ENCODE measurements at places on chromosomes 4 and X.
A peak's percentile ranks its signal among the peaks of the same experiment; 100 is the strongest.

GRCh38 chrX:27591938-27592337, 1.8 kb downstream of the DCAF8L2 start:
- DNase-seq, result no peak

GRCh38 chr4:74395633-74396032, 30.7 kb downstream of the EREG start:
- DNase-seq, result peak; percentile 51

- DNase-seq, result peak; percentile 65
Measured at GRCh38 chr4:153153339-153153871, 50.8 kb upstream of the TRIM2 start.

DNA sequence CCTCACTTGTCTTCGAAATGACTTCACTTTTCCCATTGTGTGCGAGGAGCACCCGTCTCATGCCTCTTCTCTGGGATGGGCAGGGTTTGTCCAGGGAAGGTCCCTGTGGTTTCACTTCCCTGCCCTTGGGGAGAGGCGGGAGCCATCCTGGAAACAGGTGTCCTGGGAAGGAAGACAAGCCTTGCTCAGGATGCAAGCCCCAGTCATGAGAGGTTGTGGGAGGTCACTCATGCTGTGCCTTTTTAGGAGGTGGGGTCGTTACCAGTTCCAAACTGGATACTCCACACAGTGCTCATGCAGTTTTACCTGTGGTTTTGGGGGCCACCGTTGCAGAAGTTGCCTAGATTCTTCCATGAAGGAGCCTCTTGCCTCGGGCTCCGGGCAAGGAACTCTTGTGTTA, 3.8 kb downstream of the RGS12 start:
- no peak for DNase-seq

- DNase-seq, result no peak
Measured at GRCh38 chr4:41406113-41406516, 131.8 kb upstream of the LIMCH1 start.

DNA sequence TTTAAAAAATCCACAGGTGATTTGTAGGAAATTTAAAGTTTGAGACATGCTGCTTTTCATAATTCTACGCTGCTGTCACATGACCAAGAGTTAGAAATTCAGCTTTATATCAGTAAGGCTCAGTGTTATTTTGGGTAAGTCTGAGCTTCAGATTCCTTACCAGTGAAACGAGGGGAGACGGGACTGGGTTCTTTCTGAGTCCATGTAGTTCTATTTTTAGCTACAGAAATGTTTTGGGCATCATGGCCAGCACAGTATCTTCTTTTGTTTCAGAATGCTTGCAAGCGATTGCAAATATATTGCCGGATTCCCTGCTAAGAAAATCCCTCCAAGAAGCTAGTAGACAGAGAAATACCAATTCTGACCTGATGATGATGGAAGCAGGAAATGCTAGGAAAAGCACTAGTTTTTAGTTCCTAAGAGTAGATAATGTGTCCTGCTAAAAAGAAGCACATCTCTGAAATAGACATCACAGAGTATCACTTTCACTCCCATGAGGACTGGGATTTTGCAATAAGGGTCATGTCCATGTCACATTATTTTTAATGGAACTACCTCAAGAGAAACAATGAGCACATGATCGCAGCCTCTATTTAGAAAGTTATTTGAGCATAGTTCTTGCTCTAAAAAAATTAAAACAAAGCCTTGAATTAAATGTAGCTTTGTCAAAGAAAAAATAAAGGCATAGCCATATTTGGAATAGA, 10.9 kb downstream of the ATP1B4 start:
- no peak for DNase-seq

GRCh38 chr4:69754926-69755580, 5.4 kb downstream of the SULT1B1 start:
- peak; percentile 39 for DNase-seq

GRCh38 chrX:14676431-14676830, 147.1 kb downstream of the GLRA2 start:
- no peak for DNase-seq

- no peak for DNase-seq
Measured at GRCh38 chr4:175071123-175071522, 153.0 kb downstream of the ADAM29 start.

DNA sequence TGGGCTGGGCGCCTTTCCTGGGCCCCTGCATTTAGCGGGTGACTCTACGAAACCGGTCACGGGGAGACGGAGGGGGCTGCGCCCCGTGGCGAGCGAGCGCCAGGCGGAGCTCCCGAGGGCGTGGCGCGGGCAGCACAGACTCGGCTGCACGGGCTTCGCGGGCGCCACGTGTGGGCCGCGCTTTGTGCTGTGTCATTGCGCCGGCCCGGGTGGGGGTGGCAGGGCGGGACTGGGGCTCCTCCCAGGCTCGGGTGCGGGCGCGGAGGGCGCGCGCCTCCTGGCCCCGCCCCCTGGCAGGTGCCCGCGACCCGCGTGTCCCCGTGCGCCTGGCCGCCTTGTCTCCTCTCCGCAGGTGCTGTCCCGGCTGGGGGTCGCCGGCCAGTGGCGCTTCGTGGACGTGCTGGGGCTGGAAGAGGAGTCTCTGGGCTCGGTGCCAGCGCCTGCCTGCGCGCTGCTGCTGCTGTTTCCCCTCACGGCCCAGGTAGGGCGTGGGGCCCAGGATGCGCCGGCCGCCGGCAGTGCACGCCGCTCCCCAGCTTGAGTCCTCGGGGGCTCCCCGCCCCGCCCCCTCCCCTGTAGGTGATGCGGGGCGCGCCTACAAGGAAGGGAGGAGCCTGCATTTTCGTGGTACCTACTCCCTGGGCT, 651 bp downstream of the UCHL1 start:
- DNase-seq, result peak; percentile 35

DNA sequence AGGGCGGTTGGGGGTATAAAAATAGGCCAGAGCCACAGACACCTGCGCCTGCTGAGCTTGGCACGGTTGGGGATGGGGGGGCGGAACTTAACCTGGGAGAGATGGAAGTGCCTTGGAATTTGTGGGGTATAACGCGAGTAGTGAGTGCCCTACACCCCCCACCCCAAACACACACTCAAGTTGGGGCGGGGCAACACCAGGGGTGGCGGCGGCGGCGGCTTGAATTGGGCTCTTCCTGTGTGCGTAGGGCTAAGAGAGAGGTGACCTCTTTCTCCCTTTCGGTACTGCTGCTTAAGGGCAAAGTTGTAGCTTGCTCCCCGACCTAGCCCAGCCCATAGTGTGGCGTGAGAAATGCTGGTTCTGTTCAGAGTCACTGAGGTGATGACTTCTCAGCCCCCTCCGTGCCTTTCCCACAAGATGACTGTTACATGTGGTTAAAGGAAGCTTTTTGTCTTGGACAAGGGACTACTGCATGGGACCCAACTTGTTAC, 839 bp downstream of the STK26 start:
- peak; percentile 1 for DNase-seq

DNA sequence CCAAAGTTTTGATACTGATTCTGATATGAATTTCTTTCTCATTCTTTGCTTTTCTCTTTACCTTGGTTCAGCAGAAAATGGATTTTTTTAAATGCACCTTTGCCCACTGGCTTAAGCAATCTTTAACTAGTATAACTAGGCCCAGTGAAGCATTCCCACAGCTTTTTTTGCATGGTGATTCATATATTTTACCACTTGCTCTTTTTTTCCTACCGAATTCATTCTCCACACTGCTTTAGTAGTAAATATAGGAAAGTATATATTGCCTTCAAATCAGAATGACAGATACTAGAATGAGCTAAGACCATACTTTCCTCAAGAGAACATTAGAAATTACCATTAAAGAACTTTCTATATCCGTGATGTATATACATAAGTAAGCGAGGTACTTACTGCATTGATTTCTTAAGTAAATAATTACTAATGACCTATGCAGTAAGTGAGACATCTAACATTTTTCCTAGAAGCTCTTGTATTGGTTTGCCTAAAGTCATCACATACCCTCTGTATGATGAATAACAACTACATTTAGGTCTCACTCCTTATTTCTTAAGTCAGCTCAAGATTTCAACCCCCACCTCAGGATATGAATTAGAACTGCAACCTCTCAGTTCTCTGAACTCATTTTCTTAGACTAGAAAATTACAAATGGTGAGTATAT, 44.2 kb downstream of the SLC4A4 start:
- DNase-seq, result no peak

DNA sequence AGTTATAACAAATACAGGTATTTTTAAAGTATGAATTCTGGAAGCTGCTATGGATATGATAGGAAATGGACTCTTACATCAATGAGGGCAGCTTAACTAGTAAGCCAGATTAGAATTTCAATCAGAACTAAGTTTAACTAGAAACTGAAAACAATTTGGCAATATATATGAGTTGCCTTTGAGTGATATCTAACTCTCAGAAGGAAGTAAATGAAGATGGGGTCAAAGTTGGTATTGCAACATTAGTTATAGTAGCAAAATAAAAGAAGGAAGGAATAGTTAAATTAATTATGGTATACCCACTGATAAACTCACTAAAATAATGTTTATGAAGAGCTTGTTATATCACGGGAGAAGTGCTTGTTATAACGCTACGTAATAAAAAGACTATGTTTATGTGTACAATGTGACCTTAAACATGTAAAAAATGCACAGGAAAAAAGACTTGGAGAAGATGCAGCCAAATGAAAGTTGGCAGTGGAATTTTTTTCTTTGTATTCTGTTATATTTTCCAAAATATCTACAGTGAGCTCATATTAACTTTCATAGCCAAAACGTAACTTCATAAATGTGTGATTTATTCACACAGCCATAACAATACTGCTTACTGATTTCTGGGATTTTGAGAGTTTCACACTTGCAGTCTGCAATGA, 34.5 kb downstream of the PHKA2 start:
- DNase-seq, result no peak

DNA sequence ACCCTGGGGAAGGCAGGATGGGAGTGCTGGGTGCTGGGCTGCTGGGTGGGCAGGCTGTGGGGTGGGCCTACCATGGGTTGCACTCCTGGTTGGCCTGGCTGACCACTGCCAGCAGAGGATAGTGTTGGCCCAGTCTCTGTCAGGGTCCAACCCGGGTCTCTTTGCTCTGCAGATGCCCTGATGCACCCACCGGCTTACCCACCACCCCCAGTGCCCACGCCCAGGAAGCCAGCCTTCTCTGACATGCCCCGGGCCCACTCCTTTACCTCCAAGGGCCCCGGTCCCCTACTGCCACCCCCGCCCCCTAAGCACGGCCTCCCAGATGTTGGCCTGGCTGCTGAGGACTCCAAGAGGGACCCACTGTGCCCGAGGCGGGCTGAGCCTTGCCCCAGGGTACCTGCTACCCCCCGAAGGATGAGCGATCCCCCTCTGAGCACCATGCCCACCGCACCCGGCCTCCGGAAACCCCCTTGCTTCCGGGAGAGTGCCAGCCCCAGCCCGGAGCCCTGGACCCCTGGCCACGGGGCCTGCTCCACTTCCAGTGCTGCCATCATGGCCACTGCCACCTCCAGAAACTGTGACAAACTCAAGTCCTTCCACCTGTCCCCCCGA, 14.2 kb upstream of the ADD1 start:
- no peak for DNase-seq

- no peak for DNase-seq
Measured at GRCh38 chrX:148915474-148915873, 415.1 kb downstream of the AFF2 start.

DNA sequence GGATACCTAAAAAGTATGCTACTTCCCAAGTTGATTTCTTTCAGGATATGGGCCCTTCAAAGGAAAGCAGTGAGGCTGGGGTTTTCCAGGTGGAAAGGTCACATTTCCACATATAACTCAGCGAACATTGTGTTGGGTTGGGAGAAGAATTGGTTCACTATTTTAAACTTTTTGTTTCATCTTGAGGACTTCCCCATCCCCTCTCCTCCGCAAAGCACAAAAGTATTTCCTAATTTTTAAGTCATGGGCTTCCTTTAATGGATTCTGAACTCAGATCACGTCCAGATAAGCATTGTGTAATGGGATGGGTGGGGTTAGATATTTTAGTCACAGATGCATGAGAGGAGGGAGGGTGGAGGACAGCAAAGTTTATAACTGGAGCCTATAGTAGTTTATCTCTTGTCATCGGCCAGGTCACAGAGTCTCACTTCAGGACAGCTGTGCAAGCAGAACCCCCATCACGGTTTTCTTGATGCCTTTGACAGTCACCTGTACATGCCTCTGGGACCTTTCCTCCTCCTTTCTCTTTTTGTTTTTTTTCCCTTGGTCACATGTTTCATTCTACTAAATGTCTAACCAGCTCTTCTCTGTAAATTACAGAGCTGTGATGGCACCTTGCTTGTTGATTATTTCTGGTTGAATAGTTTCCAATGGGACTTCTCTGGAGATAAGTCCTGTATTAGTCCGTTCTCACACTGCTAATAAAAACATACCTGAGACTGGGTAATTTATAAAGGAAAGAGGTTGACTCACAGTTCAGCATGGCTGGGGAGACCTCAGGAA, 115.4 kb downstream of the PTTG2 start:
- DNase-seq, result peak; percentile 74

DNA sequence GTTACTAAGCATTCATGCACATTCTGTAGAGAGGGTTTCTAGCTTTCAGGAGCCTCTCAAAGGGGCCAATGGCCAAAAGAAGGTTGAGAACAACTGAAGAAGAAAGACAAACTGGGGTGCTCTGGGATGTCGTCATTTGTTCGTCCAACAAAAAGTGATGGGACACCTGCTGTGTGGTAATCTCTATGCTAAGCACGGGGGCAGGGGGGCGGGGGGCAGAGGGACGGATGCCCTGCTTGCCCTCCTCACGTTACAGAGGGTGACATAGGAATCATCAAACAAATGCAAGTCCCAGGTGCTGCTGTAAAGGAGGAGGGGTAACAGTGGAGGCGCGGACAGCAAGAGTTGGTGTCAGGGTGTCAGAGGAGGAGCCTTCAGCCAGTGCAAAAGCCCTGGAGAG, 12.8 kb upstream of the CRMP1 start:
- no peak for DNase-seq

- DNase-seq, result no peak
Measured at GRCh38 chr4:135775909-135776308, 1574.3 kb upstream of the PABPC4L start.

DNA sequence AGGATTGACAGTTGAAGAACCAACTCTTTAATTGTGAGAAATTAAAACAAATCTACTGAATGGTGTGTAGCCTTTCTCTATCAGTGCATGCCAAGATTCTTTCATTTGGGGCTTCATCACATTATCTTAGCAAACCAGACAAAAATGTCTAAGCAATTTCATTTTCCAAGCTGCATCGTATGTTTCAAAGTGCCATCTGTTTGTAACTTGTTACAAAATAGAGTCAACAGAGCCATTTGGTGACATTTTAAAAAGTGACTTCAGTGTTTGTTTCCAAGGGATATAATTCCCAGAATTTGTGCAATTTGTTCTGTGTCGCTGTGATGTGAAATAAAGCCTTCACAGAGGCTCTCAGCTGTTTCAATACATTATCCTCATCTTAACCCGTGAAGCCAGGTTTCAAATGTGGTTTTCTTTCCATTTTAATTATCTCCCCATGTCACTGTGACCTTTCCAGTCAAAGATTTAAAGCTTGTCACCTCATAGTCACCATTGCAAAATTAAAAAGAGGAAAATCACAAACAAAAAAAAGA, 46.0 kb upstream of the C1QTNF7 start:
- DNase-seq, result no peak

DNA sequence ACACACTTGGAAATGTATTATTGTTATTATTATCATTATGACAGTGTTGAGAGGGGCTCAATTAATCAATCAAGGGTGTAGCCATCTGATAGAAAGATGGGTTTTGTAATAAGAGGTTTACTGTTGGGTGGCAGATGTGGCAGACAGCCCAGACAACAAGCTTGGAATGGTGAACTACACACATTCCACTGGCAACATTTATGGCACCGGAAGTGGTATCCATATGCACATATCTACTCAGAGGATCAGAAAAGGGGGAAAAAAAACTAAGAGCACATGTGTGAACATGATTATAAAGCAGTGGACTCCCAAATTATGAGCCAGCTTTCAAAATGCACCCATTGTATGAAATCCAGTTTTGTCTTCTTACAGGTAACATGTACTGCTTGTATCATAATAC, 125.9 kb upstream of the ARX start:
- DNase-seq, result no peak

All from LoVo (cell line).